ENCODE measurements at places on chromosomes 3 and 15. TPM values are rescaled to one million over a fixed set of nuclear protein-coding genes. Genes with fewer than 3 reads are reported as not detected.

Gene CDHR4
- not detected for total RNA-seq

Gene GOLGA8M
- 1.3 TPM for total RNA-seq

Gene SAMD7
- total RNA-seq: not detected

Gene MPI
- total RNA-seq: 52.3 TPM

Gene SAMMSON
- total RNA-seq: not detected

Gene GOLGA6L7
- not detected for total RNA-seq

All from parietal lobe (tissue), 2 donors.